Inflammatory macrophage treated with lipopolysaccharide for 1 hour (primary cell): ENCODE measurements at places on chromosomes 7 and 10.

GRCh38 chr7:122273117-122273516, 31.4 kb downstream of the FEZF1 start:
- DNase-seq = no peak

- peak; percentile 74 for DNase-seq
Observed at GRCh38 chr7:28748933-28749584, 209.1 kb downstream of the TRIL start.

DNA sequence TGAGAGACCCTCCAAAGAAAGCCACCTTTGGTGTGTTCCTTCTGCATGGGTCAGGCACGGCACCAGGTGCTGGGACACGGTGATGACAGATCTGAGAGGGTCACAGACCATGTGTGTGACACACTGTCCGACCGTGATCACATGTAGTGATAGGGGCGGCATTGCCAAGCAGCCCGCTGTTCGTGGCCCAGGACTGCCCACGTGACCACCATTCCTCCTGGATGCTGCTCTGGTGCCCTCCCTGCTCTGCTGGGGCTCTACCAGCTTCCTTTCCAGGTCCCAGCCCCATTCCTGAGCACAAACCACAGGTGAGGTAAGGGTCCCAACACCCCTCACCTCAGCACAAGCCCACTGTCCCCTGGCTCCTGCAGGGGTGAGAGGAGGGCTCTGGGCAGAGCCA, 10.1 kb upstream of the SLC18A3 start:
- DNase-seq = no peak

- no peak for DNase-seq
Observed at GRCh38 chr7:144487901-144488300, 84.4 kb upstream of the NOBOX start.

DNA sequence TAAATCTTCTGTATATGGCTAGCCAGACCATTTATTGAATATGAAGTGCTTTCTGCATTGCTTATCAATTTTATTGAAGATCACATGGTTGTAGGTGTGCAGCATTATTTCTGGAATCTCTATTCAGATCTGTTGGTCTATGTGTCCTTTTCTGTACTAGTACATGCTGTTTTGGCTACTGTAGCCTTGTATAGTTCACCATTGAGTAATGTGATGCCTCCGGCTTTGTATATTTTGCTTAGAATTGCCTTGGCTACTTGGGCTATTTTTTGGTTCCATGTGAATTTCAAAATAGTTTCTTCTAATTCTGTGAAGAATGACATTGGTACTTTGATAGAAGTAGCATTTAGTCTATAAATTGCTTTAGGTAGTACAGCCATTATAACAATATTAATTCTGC, 1187.2 kb downstream of the XPNPEP1 start:
- no peak for DNase-seq

DNA sequence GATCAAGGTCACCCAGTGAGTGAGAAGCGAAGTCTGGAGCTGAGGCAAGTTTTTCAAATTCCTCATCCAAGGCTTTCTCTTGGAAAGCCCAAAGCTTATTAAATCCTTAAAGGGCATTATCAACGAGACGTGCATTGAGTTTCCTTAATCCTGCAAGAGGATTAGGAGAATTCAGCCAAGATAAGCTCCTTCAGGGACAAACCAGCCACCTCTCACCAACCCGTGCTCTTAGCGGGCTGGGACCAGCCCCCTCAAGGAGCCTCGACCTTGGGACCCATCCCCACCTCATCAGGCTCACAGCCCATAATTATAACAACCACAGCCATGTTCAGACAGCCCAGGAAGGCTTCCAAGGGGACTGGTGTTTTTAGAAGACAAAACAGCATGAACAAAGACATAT, 12.0 kb upstream of the SLC29A4 start:
- DNase-seq = no peak

GRCh38 chr7:151008511-151009323, 15.6 kb downstream of the ATG9B start:
- no peak for DNase-seq

- no peak for DNase-seq
Observed at GRCh38 chr10:48895803-48896195, 43.8 kb downstream of the LRRC18 start.

- no peak for DNase-seq
Observed at GRCh38 chr7:26584987-26585665, 279.3 kb downstream of the SKAP2 start.

- DNase-seq = peak; percentile 56
Observed at GRCh38 chr7:137591421-137591837, 247.9 kb upstream of the PTN start.

DNA sequence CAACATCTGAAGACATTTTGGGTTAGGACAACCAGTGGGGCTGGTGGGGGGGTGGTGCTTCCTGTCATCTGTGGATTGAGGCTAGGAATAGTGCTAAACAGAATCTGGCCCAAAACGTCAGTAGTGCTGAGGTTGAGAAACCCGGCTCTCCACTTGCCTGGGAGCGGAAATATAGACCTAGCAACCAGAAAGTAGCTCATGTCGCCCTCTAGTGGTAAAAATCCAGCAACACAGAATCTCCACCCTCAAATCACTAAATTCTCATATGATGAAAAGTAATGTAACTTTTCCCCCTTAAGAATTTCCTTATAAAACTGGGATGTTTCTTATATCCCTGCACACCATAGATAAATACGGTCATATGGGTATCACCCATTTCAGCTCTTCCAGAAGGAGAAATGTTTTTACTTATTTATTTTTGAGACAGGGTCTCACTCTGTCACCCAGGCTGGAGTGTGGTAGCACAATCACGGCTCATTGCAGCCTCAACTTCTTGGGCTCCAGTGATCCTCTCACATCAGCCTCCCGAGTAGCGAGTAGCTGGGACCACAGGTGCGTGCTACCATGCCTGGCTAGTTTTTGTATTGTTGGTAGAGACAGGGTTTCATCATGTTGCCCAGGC, 34.4 kb downstream of the ZC3HAV1 start:
- peak; percentile 65 for DNase-seq

- peak; percentile 32 for DNase-seq
Observed at GRCh38 chr10:24722131-24722675, 1.5 kb downstream of the ARHGAP21 start.

DNA sequence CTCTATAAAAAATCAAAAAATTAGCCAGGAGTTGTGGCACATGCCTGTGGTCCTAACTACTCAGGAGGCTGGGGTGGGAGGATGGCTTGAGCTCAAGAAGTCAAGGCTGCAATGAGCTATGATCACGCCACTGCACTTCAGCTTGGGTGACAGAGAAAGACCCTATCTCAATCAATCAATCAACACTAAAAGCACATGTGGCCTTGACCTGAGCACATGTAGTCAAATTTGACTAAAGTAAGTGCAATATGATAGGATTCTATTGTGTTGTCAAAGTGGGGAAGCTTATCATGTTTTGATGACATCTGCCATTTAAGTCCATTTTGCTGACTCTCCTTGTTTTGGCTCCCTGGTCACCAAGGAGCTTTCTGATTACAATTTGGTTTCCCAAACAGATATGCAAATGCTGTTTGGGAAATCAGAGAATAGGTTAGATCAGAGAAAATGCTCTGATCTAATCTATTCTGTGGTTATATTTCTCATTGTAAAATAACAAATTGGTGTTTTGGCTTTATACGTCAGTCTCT, 43.8 kb upstream of the ATOH7 start:
- DNase-seq = no peak

DNA sequence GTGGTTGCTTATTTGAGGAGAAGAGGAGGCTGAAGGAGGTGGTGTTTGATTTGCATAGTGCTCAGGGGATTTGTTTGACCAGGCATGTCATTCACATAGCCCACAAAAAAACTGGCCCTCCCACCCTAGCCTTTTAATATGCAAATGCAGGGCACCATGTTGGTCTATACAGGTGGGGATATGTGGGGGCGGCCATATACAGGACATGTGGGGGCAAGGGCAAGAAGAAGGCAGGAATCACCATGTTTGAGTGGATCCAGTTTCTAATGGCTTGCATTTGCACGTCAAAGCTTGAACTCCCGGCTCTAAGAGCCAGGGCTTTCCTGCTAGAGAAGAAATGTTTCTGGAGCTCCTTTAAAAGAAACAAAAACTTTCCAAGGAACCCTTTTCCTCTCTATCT, 541.0 kb downstream of the ZWINT start:
- no peak for DNase-seq

DNA sequence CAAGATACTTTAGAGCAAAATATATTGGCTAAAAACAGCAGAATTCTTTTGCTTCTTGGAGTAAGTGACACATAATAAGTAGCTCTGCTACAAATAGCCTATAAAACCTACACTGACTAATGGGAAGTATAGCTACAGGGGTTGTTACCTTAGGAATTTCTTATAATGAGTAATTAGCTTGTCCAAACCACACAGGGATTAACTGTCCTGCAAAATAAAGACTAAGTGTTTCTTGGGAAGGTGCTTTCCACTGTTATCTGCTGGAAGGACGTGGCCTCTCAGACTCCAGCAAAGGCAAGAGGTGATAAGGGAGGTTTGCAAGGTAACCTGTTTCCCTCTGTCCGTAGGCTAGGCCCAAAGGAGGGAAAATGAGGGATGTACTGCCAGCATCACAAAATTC, 302.4 kb downstream of the DOCK4 start:
- no peak for DNase-seq

- DNase-seq = no peak
Observed at GRCh38 chr10:95273393-95274312, 17.1 kb downstream of the PDLIM1 start.

GRCh38 chr7:88969167-88969566, 173.6 kb upstream of the TEX47 start:
- no peak for DNase-seq

DNA sequence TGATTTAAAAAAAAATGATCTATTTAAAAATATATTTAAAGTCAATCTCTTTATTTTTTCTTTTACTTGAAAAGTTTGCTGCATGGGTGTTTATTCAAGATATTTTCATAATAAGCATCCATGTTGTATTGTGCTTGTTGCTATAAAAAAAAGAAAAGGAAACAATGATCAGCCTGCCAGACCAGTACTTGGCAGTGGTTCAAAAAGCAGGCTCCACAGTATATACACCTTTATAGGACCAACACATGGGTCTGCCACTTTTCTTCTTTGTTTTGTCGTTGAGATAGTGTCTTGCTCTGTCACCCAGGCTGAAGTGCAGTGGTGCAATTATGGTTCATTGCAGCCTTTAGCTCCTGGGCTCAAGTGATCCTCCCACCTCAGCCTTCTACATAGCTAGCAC, 228.0 kb downstream of the TWIST1 start:
- no peak for DNase-seq

GRCh38 chr10:13473986-13474385, 54.8 kb downstream of the BEND7 start:
- DNase-seq = no peak

GRCh38 chr10:123463181-123463580, 203.0 kb upstream of the GPR26 start:
- DNase-seq = peak; percentile 62

DNA sequence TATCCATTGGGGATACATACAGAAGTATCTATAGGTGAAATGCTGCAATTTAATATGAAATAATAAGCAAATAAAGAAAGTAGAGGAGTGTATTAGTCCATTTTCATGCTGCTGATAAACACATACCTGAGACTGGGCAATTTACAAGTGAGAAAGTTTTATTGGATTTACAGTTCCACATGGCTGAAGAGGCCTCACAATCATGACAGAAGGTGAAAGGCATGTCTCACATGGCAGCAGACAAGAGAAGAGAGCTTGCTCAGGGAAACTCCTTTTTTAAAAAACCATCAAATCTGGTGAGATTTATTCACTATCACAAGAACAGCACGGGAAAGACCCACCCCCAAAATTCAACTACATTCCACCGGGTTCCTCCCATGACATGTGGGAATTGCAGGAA, 82.8 kb upstream of the TRIM24 start:
- no peak for DNase-seq

- peak; percentile 44 for DNase-seq
Observed at GRCh38 chr10:3676564-3676963, 108.4 kb downstream of the KLF6 start.

DNA sequence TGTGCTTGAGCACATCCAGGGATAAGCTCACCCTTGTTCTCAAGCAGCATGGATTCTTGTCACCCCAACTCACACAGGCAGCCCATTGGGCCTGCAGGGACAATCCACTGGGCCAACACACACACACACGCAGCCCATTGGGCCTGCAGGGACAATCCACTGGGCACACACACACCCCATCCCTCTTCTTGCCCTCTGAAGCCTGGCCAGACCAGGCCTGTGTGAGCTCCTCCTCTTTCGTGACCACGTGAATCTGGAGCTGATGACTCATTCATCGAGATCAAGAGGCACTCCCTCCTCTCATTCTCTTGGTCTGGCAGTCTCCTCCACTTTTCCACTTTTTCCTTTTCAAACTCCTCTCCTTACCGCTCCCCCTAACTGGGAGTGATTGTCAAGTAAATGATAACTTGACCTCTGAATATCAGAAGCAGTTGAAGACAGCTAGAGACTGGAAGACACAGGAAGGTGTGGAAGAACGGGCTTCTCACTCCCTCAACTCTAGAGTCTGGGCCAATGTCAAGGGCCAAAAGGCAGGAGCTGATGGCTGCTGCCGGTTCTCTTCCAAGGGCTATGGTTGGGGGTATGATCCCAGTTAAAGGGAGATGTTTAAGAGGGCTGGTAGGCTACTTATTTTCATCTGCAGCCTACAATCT, 89.7 kb downstream of the HIPK2 start:
- no peak for DNase-seq

GRCh38 chr7:74502216-74502891, 48.6 kb downstream of the GTF2IRD1 start:
- DNase-seq = no peak

- DNase-seq = no peak
Observed at GRCh38 chr7:54824655-54825054, 65.6 kb upstream of the SEC61G start.

GRCh38 chr7:46525876-46526275, 604.8 kb upstream of the IGFBP3 start:
- DNase-seq = no peak

- DNase-seq = no peak
Observed at GRCh38 chr10:70334526-70335245, 47.7 kb downstream of the LRRC20 start.

- DNase-seq = no peak
Observed at GRCh38 chr10:121527690-121528089, 70.6 kb downstream of the FGFR2 start.

- no peak for DNase-seq
Observed at GRCh38 chr10:129845111-129845753, 118.8 kb downstream of the EBF3 start.

GRCh38 chr10:116304923-116305322, 19.3 kb upstream of the CCDC172 start:
- no peak for DNase-seq

DNA sequence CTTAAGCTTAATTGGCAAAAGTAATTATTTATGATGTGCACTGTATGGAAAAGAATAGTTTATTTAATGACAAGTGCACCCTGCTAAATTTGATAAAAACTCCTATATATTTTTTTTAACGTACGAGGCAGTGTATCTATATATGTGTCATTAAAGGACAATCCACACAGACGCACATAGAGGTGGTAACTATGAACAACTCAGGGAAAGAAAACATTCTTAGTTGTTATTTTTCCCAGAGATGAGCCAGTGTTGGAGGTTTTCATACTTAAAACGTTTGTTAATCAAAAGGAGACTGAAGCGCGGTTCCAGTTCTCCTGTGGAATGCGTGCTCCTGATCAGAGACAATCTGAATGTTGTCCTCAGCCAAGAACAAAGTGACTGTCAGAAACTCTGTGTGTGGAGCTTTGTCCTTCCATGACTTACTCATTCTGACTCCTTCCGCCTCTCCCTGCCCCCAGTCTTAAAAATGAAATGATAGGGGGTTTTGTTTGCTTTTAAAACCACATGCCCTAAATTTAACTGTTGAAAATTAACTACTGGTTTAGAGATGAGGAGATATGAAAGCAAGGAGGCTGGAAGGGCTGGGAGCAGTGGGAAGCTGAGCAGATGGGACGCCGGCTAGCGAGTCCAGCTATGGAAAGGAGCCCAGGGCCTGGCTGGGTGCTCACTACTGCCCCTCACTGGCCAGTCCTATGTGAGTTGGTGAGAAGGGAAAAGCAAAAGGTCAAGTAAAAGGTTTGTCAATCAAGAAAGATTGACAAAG, 99.6 kb downstream of the SVIL start:
- DNase-seq = no peak
